Activated naive CD4-positive, alpha-beta T cell (primary cell): ENCODE measurements at places on chromosomes 7 and 10.

GRCh38 chr7:105885387-105886111, 9.2 kb upstream of the ATXN7L1 start:
- no peak for DNase-seq

DNA sequence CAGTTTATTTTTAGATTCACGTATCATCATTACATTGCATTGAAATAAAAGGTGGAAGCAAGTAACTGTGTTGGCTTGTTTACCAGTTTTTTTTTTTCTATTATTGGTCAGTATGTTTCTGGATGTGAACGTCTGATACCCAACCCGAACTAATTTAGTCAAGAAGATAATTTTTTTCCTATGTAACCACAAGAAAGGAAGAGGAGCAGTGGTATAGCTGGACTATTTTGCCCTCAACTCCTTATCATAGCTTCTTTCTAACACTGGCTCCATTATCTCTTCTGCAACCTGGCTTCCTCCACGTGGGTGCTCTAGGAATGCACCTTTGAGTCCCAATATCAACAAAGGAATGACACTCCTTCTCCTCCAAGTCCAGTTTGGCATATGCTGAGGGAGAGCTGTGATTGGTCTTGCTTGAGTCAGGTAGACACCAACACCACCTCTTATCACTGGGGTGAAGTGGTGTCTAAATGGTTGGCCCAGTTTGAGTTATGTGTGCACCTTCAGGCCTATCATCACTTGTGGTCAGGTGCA, 29.4 kb downstream of the OR9A2 start:
- no peak for DNase-seq

DNA sequence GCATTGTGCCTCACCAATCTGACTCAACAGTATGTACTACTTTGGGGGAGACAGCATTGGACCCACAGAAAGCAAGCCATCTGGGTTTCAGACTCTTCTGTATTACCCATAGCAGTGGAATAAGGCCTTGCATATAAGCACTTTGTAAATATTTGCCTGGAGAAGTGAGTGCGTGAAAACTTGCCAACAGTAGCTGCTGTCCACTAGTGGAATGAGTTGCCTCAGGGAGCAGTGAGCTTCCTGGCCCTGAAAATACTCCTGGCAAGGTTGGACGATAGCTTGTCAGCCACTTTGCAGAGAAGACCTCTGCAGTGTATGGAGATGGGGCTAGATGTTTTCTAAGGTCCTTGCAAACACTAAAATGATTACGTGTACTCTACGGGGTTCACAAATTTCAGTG, 21.6 kb downstream of the GARS1 start:
- no peak for DNase-seq

- DNase-seq, result no peak
Measured at GRCh38 chr10:70573599-70574506, 28.7 kb downstream of the PRF1 start.

DNA sequence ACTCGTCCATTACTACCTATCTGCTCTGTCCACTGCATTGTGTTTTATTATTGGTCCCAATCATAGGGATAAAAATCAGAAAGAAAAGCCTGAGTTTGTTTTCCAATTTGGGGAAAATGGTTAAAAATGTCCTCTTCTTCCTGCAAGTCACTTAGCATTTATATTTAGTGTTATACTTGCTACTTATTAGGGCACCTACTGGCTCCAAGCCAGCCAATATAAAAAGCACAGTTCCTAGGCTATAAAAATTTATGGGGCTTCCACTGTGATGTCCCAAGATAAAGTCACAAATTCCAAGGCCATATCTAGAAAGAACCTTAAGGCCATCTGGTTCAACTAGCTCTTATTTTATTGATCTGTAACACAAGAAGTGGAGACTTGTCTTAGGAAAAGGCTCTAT, 3.2 kb downstream of the SLC35B4 start:
- no peak for DNase-seq
